Stimulated activated CD4-positive, alpha-beta T cell treated with anti-CD3 and anti-CD28 coated beads, Interleukin-1b, Interleukin-23, amount 100 ng/mL, for 48 hours (primary cell): ENCODE measurements at places on chromosomes 6 and 20.

- DNase-seq, result no peak
These were observed 44.6 kb downstream of the NKX2-4 start for GRCh38 chr20:21352703-21353102.

DNA sequence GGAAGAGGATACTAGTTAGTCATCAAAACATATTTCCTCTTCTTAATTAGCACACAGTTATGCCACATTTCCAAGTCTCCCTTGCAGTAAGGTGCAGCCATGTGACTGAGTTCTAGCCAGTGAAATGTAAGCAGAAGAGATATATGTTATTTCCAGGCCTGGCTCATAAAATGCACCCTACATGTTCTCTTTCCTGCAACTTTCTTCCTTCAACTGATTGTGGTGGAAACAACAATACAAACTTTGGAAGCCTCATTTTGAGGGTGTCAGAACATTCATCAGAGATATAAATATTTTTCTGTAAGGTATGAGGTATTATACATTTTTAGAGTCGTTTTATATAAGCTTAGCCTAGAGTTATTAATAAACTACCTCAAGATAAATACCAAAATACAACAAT is 110.9 kb upstream of the PDE7B start:
- no peak for DNase-seq

DNA sequence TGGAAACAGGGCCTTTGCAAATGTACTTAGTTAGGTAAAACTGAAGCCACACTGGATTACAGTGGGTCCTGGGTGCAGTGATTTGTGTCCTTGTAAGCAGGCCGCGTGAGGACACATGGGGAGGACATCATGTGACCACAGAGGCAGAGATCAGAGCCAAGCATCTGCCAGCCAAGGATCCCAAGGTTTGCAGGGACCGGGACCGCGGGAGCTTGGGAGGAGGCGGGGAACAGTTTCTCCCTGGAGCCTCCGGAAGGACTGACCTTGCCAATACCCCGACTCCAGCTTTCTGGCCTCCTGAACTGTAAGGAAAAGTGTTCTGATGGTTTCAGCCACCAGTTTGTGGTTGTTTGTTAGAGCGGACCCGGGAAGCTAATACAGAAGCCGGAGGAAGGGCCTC is 500.9 kb downstream of the PREX1 start:
- DNase-seq, result no peak

- DNase-seq, result no peak
These were observed 181.2 kb downstream of the TBXT start for GRCh38 chr6:165986311-165986913.

GRCh38 chr6:144219056-144219685 is 66.0 kb upstream of the UTRN start:
- no peak for DNase-seq

- DNase-seq, result no peak
These were observed 39.8 kb upstream of the CST7 start for GRCh38 chr20:24909086-24909780.
